Urothelium cell line (cell line): ENCODE measurements at places on chromosomes 1 and 21.

DNA sequence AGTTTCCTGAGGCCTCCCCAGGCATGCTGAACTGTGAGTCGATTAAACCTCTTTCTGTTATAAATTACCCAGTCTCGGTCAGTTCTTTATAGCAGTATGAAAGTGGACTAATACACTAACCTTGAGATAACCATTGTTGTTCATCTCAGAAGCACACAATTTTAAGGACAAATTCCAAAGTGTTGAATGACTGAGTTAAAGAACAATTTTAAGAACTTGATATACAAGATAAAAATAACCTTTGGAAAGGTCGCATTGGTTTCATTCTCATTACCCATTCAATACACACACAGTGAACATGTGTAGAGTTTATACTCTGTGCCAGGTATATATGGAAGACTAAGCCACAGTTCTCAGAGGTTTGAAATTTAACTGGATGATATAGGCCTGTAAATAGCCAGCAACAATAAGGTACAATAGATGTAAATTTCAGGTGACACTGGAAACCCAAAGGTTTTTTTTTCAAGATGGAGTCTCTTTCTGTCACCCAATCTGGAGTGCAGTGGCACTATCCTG lies 19.1 kb upstream of the SRSF10 start:
- no peak for DNase-seq

GRCh38 chr1:78318011-78318410 lies 172.8 kb upstream of the PTGFR start:
- DNase-seq, result no peak

DNA sequence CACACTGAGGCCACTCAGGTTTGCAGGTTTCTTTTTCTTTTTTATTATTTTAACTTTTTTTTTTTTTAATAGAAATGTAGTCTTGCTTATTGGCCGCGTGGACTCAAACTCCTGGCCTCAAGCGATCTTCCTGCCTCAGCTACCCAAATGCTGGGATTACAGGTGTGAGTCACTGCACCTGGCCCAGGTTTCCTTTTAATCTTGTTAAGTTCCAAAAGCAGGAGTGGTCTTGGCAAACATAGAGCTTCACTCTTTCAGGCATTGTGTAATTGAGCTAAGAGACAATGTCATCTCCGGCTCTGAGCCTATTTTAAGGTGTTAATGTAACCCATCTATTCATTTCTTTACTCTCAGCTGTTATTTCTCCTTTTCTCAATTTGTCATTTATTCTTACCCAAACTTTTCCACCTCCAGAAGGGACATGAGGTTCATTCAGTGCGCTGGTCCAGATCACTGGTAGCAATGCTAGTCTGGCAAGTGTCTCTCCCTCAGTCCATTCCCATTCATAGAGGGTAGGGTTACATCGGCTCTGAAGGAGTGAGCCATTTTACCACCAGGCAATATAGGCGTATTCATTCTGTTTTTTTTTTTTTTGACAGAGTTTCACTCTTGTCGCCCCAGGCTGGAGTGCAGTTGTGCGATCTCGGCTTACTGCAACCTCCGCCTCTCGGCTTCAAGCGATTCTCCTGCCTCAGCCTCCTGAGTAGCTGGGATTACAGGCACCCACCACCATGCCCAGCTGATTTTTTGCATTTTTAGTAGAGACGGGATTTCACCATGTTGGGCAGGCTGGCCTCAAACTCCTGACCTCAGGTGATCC lies 11.3 kb upstream of the MFSD2A start:
- no peak for DNase-seq

DNA sequence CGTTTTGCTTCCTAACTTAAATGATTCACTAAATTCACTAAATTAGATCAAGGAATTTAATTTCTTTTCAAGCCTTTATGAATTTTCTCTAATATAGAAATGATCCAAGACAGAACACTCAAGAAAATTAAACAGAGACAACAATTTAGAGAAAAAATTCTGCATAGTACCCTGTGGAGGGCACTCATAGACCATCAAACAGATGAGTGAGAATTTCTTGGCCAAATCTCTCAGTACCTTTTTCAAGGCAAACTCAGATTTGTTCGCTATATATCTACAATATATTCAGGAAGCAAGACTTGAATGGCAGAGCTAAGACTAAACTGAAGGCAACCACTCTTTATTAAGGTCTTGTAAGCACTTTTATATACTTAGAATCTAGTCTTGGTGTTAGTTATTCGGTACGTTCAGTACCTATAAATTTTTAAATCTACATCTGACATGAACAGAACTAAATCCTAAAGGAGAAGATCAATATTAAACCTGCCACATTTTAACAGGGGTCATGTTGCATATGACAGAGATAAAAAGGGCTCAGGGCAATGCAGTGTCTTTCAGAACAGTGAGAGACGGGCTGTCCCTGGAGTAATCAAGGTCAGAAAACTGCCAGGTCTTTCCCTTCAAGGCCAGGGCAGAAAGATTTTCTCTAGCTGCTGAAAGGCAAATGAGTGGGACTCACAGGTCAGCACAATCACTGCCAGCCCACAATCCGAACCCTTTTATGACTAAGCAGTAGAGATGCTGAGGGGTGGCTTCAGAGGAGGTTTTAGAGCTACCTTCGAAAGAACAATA lies 118.8 kb upstream of the TMPRSS15 start:
- no peak for DNase-seq

DNA sequence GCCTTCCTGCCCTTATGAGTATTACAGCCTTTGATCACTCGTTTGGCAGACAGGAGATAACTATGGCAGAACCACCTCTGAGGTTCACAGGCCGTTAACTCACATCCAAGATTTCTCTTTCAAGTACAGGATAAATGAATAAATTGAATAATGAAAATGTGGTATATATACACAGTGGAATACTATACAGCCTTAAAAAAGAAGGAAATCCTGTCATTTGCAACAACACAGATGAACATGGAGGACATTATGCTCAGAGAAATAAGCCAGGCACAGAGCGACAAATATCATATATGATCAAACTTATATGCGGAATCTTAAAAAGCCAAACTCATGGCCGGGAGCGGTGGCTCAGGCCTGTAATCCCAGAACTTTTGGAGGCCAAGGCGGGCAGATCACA lies 32.6 kb downstream of the TGFBR3 start:
- no peak for DNase-seq

DNA sequence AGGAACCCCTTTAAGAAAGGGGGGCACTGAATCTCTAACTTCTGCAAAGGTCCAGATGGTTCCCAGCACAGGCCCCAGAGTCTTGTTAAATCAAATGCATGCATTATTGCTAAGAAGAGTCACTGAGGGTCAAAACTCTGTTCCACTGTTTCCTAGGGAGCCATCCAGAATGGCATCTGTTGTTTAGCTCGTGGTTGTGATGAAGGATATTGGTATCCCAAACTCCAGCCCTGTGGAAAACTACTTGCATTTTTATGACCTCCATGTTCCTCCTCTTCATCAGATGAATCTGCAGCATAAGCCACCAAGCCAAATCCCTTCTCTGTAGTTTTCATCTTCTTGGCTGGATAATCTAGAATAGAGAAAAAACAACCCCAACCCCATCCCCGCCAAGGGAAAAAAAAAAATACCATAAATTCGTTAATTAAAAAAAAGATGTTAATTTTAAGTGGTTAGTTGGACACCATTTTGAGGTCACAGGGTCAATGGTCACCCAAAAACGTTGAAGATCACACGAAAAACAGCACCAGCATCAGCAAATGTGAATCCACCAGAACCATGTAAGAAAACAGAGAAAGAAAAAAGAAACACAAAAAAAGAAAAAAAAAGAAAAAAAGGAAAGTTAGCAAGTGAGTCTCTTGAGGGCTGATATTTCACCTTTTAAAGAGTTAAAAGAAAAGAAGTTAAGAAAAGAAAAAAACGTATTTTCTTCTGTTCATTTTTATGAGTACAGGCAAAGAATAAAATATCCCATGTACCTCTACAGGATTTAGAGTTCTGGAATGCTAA lies 3.0 kb upstream of the RIT1 start:
- no peak for DNase-seq

GRCh38 chr1:227903614-227904501 lies 43.9 kb downstream of the WNT9A start:
- no peak for DNase-seq

GRCh38 chr1:214579183-214579582 lies 23.8 kb upstream of the CENPF start:
- DNase-seq, result no peak

DNA sequence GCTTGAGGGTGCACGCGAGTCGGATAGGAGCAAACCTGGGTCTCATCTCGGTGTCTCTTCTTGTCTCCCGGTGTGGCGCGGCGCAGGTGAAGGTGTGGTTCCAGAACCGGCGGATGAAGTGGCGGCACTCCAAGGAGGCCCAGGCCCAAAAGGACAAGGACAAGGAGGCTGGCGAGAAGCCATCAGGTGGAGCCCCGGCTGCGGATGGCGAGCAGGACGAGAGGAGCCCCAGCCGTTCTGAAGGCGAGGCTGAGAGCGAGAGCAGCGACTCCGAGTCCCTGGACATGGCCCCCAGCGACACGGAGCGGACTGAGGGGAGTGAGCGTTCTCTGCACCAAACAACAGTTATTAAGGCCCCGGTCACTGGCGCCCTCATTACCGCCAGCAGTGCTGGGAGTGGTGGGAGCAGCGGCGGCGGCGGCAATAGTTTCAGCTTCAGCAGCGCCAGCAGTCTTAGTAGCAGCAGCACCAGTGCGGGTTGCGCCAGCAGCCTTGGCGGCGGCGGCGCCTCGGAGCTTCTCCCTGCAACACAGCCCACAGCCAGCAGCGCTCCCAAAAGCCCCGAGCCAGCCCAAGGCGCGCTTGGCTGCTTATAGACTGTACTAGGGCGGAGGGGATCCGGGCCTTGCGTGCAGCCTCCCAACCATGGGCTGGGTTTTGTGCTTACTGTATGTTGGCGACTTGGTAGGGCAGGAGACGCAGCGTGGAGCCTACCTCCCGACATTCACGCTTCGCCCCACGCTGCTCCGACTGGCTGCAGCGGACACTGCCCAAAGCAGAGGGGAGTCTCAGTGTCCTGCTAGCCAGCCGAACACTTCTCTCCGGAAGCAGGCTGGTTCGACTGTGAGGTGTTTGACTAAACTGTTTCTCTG lies 5.1 kb downstream of the HLX start:
- no peak for DNase-seq

DNA sequence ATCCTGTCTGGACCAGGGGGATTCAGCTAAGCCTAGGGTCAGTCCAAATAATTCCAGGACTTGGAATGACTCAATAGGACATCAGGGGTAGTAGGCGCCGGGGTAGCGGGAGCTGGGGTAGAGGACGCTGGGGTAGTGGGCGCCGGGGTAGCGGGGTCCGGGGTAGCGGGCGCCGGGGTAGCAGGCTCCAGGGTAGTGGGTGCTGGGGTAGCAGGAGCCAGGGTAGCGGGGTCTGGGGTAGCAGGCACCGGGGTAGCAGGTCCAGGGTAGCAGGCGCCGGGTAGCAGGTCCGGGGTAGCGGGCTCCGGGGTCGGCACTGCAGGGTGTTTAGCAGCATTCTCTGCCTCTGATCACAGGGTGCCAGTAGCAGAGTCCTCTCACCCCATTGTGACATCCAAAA lies 248.9 kb downstream of the KCNJ6 start:
- no peak for DNase-seq

DNA sequence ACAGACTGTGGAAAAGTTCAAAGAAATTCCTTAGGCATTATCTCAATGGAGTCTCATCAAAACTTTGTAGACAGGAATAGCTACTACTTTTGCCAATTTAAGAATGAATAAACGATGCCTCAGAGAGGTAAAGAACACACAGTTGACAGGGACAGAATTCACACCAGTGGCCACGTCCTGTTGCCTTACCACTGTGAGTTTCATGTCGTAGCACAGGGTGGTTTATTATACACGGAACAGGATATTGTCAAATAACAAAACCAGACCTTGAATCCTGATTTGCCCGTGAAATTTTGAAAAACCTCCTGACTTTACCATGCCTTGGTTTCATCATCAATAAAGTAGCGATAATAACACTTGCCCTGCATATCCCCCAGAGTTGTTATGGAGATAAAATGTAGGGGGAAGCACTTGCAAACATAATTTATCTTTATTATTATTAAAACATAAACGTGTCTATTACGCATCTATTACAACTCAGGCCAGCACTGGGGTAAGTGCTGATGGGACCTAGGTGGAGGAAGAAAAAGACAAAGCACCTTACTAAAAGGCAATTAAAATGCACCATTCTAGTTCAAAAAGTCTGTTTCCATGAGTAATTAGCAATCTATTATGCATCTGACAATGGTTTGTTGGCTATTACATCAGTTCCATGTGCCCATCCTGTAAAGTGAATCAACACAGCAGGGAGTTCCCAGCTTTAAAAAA lies 408.1 kb upstream of the RUNX1 start:
- DNase-seq, result no peak

- no peak for DNase-seq
These were observed 751 bp downstream of the STUM start for GRCh38 chr1:226549094-226549936.

DNA sequence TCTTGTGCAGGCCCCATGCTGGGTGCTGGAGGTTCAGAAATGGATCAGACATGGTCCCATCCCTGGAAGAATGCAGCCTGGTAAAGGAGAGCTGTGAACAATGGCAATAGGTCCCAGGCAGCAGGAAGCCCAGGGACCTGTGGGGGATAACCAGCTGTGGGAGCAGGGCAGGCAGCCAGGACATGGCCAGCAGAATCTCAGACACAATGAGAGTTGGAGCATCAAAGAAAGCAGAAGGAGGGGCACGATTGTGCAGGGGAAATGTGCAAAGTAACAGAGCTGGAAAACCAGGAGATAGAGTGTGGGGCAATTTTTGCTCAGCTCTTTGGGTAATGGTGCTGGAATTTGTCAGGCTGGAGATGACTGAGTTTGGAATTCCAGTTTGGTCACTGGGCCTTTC lies 44.3 kb downstream of the C8B start:
- DNase-seq, result no peak

- no peak for DNase-seq
These were observed 17.1 kb downstream of the RC3H1 start for GRCh38 chr1:174005032-174005431.
